ENCODE measurements at places on chromosomes 6 and 20. TPM values are rescaled to one million over a fixed set of nuclear protein-coding genes. Genes with fewer than 3 reads are reported as not detected.

GRCh38 chr20:35820715-35821114 lies 48.9 kb downstream of the PHF20 start:
- no peak for DNase-seq
- H3K27me3 ChIP-seq, result no peaks in the 10 kb centered on the region
- H3K36me3 ChIP-seq, result peaks cover 15% of the 10 kb centered on the region
- no peak overlapping the region for H3K27ac ChIP-seq
- peaks cover 9% of the 10 kb centered on the region for H3K4me1 ChIP-seq
- H3K4me3 ChIP-seq, result no peak overlapping the region

Gene RAB44
- not detected for total RNA-seq

Gene HLA-DRA
- total RNA-seq, result not detected

Gene ANKEF1
- 4.8 TPM for total RNA-seq

Gene ATP9A
- 79.1 TPM for total RNA-seq

Data from mesothelial cell of epicardium (in vitro differentiated cells).